ENCODE measurements at places on chromosomes 3 and 15. TPM values are rescaled to one million over a fixed set of nuclear protein-coding genes. Genes with fewer than 3 reads are reported as not detected.

The SLC9C1 gene
- not detected for total RNA-seq

GRCh38 chr3:119098619-119099222 lies 47.2 kb upstream of the TEX55 start:
- peak; percentile 37 for DNase-seq

DNA sequence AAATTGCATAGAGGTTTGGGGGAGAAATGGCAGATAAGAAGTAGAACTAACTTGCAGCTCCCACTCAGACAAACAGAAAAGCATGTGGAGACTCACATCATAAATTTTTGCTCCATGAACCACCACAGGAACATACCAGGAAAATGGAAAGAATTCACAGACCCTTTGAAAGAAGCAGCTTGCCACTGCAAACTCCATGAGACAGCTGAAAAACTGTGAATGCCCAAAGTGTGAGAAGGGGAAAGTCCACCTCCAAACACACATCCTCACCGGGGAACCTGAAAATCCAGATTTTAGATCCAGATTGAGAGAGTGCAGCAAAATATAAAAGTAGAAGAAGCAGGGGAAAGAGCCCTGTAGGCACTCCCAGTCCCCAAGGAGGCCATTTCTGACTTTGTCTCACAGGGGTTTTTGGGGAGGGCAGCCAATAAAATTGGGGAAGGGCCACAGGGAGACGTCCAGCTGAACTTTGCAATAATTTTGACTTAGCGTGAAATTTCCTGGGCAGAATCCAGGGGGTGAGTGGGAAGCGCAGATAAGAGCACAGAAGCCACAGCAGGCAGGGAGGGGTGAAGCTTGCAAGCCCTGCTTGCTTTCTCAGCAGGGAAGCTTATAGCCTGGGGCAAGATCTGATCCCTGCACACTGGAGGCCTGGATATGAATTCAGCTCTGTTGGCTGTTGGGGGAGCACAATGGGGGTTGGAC lies 183.4 kb upstream of the UBE2E2 start:
- no peak for DNase-seq

DNA sequence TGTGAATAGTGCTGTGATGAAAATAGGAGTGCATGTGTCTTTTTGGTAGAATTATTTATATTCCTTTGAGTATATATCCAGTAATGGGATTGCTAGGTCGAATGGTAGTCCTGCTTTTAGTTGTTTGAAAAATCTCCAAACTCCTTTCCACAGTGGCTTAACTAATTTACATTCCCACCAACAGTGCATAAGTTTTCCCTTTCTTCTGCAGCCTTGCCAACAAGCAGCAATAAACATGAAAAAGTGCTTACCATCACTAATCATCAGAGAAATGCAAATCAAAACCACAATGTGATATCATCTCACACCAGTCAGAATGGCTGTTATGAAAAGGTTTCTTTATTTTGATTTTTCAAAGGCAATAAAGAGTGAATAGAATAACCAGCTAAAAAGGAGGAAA lies 1105.9 kb downstream of the NAALADL2 start:
- DNase-seq, result no peak

The FEZF2 gene
- not detected for total RNA-seq

DNA sequence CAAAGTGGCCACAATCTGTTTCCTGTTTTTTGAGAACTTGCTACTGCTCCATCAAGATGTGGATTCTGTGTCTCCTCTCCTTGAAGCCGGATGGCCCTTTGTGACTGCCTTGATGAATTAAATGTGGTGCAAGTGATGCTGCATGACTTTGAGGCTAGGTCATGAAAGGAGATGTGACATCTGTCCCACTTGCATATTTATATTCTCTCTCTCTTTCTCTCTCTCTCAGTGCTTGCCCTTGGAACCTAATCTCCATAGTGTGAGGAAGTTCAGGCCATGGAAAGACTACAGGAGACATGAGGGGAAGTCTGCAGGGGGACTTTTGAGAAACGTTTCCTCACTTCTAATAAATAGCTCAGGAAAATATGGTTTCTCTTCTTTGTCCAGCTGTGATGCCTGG lies 50.0 kb upstream of the ADPGK start:
- DNase-seq, result no peak

- no peak for DNase-seq
Measured at GRCh38 chr3:150404023-150404422, 4.1 kb upstream of the TSC22D2 start.

DNA sequence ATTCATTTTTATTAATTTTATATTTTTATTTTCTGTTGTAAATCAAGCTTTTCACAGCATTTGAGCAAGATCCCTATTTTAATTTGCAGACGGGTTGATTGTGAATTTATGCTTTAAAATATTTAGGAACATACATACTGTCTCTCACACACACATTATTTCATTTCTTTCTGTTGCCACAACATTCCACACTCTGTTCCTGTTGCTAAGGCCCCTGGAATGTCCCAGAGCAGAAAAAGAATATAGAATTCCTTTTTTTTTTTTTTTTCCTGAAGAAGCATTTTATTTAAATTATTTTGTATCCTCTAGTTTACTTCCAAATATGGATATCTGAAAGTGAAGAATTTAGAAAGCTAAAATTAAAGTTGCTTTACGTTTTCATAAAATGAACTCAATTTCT lies 36.8 kb upstream of the SCAANT1 start:
- DNase-seq, result no peak

DNA sequence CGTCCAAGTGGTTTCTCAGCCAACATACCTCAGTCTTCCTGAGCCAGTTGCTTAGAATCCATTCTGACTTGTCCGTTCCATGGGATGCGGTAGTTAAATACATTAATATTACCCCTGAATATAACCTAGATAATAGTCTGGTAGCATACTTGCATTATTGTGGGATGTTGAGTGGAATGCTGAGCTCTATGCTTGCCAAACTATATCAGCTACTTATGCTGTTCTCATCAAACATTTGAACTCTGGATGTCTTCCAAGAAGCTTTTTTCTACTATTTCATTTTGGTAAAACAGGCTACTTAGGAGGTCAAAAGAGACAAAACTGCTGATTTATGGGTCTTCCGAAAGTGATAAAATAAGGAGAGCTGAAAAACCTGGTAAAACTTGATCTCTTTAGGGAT lies 429.5 kb downstream of the NAALADL2 start:
- no peak for DNase-seq

DNA sequence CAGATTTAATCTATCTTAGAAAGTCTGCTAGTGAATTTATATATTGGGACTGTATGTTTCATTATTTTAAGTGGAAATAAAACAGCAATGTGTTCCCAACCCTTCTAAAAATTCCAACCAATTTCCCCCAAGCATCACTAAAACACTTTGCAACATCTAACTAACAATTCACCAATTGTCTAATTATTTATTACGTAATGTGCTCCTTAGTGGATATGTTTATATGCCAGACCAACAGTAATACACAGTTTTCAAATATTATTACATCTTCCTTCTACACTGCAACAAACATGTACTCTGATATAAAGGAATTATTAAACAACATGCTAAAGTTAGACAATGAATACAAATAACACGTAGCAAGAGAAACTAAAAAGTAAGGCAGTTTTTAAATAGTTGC lies 262.6 kb upstream of the THBS1 start:
- no peak for DNase-seq

- peak; percentile 30 for DNase-seq
Measured at GRCh38 chr3:146326875-146327543, 76.1 kb upstream of the PLSCR4 start.

- DNase-seq, result no peak
Measured at GRCh38 chr15:67556976-67557570, 14.6 kb downstream of the MAP2K5 start.

DNA sequence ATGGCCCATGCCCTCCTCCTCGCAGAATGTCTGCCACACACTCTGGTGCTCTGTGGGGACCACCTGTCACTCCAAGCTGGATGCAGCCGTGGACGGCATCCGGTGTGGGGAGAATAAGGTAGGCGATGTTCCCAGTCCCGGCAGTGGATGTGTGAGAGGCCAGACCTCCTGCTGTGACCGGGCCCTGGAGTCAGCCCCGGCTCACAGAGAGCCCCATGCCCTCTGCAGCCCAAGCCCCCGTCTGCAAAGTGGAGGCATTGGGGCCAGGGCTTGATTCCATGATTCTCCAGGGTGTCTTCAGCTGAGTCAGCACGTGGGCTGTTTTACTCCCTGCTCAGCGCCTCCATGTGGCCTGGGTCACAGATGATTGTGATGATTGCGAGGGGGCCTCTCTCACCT lies 32.2 kb downstream of the GOLGA6L10 start:
- DNase-seq, result no peak

The CPNE4 gene
- 0.55 TPM for total RNA-seq

DNA sequence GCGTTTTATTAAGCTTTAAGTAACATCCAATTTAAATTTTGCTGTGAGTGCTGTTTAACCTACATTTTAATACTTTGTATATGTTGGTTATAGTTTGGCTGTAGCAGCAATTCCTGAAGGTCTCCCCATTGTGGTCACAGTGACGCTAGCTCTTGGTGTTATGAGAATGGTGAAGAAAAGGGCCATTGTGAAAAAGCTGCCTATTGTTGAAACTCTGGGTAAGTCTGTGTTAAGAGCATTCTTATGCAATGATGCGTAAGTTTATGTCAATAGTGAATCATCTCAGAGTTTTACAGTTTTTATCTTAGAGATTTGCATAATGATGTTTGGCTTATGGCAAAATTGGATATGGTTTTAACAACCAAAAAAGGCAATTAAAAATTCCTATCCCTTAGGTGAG lies 62.7 kb downstream of the ASTE1 start:
- DNase-seq, result peak; percentile 81

The EPHA6 gene
- not detected for total RNA-seq

The HIGD2B gene
- not detected for total RNA-seq

GRCh38 chr3:184017672-184018423 lies at the start of gene ABCC5:
TSS of gene ABCC5 (minus strand) at chr3:184017884. CDS start at chr3:184014392, 3,492 bp downstream.
- DNase-seq, result peak; percentile 84

GRCh38 chr3:45132568-45133211 lies 13.5 kb downstream of the CDCP1 start:
- peak; percentile 36 for DNase-seq

- no peak for DNase-seq
Measured at GRCh38 chr3:150975992-150976368, 3.5 kb upstream of the CLRN1 start.

DNA sequence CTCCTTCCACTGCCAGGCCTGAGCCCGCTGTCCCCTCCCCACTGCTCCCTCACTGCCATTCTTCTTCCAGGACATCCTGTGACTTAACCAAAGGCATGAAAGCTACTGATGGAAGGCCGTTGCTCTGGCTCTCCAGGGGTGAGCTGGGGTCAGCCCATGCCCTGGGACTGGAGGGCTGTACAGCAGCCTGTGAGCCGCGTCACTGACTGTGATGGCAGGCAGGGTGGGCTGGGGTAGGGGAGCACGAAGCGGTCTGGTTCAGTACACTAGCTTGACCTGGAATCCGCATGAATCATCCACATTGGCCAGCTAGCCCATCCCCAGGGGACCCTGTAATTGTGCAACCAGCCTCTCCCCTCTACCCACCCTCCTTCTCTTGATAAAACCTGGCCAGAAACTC lies 30.8 kb downstream of the CORO2B start:
- no peak for DNase-seq

DNA sequence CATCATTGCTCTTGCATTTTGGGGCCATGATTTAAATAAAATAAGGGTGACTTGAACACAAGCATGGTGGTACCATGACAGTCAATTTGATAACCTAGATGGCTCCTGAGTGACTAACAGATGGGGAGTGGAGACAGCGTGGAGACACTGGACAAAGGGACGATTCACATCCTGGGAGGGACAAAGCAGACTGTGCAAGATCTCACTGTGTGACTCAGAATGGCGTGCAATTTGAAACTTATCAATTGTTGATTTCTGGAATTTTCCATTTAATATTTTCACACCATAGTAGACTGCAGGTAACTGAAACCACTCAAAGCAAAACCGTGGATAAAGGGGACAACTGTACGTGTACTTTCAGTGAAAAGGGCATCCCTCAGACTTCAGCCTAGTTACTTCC lies 25.5 kb downstream of the MCCC1 start:
- DNase-seq, result no peak

DNA sequence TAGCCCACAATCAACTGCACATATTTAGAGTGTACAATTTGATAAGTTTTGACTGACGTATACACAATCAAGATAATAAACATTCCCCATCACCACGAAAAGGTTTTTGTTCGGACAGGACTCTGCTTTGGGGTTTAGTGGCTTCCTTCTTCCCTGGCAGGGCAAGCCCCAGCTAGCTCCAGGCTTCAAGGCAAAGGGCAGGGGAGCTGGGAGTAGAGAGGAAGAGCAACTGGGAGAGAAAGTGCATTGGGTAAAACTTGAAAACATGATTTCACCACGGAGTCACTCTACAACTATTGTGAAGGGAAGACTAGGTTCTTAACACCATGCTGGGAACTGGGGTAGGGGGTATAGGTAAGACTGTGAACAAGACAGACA lies 185.1 kb upstream of the UBE2E1 start:
- no peak for DNase-seq

- DNase-seq, result no peak
Measured at GRCh38 chr3:87164245-87164644, 62.9 kb upstream of the CHMP2B start.

Measured in NCI-H460 (cell line).